Hepatocyte (in vitro differentiated cells): ENCODE measurements at places on chromosomes 3 and 15.
A peak's percentile ranks its signal among the peaks of the same experiment; 100 is the strongest.

- no peak for DNase-seq
Measured at GRCh38 chr3:136957751-136958288, at the start of gene IL20RB. Gene IL20RB (plus strand): TSS chr3:136957983. CDS start chr3:136958114, 131 bp downstream.

DNA sequence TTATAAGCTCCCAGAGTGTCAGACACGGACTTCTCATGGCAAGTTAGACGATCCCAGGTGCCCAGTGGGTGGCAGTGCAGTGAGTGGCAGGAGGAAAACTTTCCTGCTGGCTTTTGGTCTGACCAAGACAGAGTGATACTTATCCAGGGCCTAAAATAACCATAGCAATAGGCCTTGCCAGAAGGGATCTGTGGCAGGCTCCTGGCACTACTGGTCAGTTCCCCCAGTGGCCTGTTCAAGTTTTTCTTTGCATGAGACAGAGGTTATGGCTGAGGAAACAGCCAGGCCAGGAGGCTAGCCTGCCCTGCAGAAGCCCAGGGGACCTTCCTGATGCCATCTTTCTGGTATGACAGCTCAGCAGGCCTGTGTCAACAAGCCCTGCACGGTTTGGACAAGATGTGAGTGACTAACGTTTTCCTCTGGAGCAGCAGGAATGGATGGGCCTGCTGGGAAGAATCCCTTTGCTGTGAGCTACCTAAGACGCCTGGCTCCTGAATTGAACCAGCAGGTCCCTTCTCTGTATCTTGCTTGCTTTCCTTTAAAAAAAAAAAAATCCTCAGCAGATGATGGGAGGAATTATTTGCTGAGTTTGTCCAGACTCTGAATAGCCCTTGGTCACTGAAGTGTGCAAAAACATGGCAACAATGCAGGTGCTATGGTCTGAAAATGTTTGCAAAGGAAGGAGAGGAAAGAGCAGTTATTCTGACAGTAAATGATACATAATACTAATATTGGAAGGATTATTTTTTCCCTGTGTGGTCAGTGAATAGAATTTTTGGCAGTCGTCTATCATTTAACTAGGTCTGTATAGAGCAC is 18.0 kb downstream of the SCG5 start:
- DNase-seq, result no peak

DNA sequence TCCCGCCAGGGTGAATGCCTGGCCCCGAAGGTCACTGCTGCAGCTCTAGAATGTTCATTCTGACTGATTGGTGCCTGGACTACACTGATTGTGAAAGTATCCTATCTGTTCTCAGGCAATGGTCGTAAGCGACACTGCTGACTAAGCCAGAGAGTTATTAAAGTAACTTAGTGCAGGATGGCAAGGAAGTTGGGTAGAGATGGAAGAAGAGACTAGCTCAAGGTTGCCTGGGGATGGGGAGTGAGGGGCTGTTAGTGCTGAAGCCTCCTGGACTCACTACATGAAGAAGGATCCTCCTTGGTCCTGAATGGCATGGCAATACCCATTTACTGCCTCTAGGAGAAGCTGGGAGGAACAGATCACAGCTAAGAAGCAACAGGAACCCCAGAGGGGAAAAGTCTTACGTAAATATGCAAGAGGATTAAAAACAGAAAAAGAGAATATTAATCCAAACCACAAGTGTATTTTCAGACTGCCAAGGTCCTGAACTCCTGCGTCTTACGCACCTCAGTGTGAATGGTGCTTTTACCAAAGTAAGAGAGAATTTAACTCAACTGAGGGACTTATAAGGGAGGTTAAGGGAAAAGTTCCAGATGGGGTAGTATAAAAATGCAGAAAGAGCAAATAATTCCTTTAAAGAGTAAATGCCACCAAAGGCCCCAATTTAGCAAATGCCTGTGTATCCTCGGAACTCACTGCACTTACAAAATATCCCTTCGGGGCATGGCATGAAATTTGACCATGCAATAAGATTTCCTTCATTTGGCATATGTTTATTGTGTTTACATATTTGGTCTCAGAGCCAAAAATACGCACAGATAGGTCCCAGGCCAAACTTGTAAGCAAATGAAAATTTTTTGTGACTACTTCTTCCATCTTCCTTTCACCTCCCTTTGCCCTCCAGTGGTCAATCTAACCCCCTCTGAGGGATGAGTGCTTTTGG is 64.0 kb upstream of the DGKG start:
- DNase-seq, result peak; percentile 43

- DNase-seq, result no peak
Measured at GRCh38 chr15:80970658-80971057, 19.0 kb downstream of the MESD start.

GRCh38 chr3:96748139-96748538 is 66.3 kb upstream of the EPHA6 start:
- no peak for DNase-seq

DNA sequence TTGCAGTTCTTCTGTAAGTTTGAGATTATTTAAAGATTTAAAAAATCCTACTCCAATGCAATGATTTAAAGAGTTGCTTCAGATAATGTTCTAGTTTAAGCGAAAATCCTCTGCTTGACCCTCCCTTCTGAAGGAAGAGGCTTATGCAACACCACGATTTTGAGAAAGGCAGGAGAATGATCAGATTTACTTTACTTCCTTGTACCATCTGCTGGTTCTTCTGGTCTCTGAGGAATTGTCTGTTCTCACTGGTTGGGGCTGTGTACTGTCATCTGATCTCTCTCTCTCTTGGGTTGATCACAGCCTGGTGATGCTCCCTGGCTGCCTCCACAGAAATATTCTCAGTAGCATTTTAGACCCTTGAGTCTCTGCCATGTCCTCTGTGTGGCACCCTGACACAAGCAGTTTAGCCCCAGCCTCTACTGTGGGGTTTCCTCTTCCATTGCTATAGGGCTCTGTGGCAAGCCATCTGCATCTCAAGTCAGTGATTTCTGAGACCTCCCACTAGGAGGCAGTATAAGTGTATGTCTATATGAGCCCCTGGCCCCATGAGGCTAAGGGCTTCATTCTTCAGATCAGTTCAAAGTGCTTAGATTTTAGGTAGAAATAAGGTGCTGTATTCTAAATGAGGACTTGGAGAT is 50.8 kb upstream of the PLAAT1 start:
- peak; percentile 65 for DNase-seq

GRCh38 chr3:70189884-70190473 is 122.5 kb downstream of the MDFIC2 start:
- DNase-seq, result no peak

DNA sequence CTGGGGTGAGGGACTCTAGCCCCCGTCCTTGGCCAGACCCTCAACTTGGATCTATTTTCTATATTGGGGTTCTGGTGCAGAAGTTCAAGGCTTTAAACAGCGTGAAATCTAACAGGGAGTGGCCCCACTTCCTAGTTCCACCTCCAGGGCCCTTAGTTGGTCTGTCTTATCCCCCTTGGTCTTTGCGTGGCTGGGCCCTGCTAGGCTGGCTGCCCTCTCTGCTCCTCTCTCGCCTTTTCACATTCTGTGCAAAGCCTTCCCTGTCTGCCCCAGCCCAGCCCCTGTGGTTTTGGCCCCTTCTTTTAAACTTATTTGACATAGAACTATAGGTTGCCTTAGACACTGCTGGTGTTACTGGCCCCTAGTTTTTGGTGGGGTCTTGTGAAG is 5.6 kb downstream of the PPCDC start:
- DNase-seq, result no peak

DNA sequence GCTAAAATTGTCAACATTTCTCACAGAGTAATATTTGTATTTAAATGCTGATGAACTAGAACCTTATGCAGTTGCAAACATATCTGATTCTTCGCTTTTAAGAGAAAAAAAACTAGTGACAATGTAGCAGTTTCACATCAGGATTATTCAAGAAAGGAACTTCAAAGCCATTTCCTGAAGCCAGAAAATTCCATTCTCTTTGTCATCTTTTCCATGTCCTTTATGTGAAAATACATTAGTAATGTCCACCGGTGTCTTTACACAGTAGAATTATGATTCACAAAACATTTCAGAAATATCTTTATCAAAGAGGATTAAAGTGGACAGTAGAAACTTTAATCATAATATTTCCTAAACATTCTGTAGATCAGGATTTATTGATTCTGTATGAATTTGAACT is 12.7 kb upstream of the LXN start:
- DNase-seq, result no peak

DNA sequence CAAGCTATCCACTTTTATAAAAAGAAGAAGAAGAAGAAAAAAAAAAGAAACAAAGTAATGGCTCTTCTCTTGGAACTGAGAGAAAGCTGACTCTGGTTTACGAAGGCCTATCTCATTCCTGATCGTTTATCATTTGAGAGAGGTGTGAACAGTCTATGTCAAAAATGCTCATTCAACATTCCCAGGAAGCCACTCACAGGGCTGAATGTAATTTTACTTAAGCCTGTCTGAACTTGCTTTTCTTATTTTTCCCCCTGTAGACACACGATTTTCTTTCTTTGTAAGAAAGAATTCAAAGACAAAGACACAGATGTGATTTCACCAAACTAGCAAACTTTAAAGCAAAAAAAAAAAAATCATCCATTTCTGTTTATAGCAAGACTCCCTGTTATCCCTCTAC is 805.8 kb downstream of the FHIT start:
- DNase-seq, result no peak

DNA sequence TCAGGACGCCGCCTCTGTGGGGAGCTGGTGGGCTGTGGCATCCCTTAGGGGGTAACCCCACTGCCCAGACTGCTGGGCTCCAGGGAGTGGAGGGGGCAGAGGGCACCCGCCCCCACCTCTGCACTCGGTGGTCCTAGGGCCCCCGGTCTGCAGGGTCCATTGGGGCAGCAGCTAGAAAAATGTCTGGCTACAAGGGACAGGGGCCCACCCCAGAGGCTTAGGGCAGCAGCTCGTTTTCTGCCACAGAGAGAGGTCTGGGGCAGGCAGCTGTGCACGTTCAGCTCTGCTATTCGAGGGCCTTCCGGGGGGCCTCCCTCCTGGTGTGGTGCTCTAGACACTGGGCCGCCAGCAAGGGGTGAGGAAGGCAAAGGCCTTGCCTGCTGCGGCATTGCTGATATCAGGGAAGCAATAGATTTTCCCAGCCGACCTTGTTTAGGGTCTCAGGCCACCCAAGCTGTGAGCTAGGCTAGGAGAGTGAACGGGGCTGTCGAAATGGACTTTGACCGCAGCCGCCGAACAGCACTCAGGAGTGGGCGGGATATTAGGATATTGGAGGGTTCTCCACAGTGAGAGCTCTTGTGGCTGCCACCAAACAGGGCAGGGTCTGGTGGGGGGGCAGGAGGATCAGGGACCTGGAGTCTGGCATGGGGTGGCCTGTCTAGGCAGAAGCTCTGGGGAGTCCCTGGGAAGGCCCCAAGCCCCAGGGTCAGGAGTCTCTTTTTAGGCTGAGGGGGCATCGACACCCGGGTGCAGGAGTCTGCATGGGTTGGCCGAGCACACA is 61.4 kb upstream of the KLF13 start:
- DNase-seq, result peak; percentile 46

DNA sequence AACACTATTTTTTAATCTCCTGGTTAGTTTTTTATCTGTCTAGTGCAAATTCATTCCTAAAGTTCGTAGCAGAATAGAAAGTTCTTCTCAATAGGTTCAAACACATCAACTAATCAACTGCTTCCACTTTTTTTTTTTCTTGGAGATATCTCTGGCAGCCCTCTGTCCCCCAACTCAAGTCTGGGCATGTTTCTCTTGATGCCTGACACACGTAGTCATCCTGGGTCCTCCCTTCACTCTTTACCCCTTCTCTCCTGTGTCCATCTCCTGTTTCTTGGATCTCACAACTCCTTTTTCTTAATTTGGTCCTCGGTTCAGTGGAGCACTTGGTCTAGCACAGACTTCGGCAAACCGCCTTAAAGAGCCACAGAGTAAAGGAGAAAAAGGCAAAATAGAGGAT is 14.4 kb downstream of the TNFAIP8L3 start:
- DNase-seq, result no peak

- DNase-seq, result no peak
Measured at GRCh38 chr15:66433726-66434125, 47.0 kb downstream of the MAP2K1 start.

DNA sequence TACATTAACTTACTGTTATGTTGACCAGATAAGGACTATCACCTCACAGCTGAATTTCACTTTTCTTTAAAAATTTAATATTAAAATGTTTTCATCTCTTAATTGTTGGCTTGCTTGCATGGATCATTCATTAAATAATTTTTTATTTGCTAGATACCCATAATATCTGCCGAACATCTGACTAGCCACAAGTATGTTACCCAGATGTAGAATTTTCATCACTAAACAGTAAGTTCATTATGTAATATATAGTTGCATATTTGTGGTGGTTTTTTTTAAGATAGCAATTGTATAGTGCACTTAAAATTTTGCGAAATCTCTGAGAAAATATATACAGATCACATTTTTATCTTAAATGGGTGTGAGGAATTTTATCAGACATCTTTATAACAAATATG is 190.4 kb downstream of the MBNL1 start:
- DNase-seq, result no peak

GRCh38 chr15:66117841-66118240 is 135.7 kb downstream of the MEGF11 start:
- no peak for DNase-seq

GRCh38 chr3:127787571-127788365 is 34.5 kb downstream of the MGLL start:
- no peak for DNase-seq

- DNase-seq, result no peak
Measured at GRCh38 chr3:140794507-140794906, 116.6 kb downstream of the TRIM42 start.

- DNase-seq, result no peak
Measured at GRCh38 chr15:29986946-29987345, 95.8 kb upstream of the GOLGA8J start.

DNA sequence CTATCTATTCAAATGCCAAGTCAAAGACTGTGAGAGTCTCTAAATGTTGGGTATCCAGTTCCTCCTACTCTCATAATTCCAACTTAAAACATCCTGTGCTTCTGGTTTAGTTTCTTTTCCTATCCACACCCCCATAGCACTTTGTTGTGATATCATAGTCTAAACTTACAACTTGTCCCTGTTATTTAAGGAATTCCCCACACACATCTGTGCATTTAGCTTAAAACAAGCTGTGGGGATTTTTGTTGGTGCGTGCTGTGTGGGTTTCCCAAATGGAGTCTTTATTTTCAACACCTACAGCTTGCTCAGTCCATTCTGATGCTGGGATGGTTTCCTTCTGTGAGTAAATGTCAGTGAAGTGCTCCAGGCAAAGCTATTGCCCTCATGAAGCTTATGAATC is 167.3 kb downstream of the GMNC start:
- no peak for DNase-seq

- DNase-seq, result no peak
Measured at GRCh38 chr3:184584464-184584891, 22.9 kb downstream of the EPHB3 start.

- no peak for DNase-seq
Measured at GRCh38 chr3:170244576-170244975, 22.4 kb downstream of the PRKCI start.

GRCh38 chr15:101013769-101014675 is 94.9 kb downstream of the LRRK1 start:
- DNase-seq, result no peak

- no peak for DNase-seq
Measured at GRCh38 chr3:63896332-63897030, 15.7 kb downstream of the SCAANT1 start.
